Activated T-cell treated with anti-CD3 and anti-CD28 coated beads, Interleukin-2, amount 50 U/mL, for 1 hour (primary cell): ENCODE measurements at places on chromosomes 16 and 17.

DNA sequence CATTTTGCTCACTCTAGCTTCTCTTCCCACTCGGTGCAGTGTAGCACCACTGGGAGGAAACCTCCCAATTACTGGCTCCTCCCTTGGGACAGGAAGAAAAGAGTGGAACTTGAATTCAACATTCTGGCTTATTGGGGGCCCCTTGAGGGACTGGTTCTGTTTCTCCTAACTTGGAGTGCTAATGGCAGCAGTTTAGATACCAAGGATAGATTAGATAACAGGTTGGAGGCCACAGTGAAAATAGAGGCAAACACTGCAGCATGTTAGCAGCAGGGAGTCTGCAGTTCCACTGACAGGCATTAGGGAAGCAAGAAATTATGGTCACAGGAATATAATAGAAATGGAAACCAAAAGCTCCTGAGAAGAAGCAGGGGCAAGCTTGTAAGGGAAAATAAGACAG lies 322.0 kb downstream of the ABCC12 start:
- DNase-seq = no peak

DNA sequence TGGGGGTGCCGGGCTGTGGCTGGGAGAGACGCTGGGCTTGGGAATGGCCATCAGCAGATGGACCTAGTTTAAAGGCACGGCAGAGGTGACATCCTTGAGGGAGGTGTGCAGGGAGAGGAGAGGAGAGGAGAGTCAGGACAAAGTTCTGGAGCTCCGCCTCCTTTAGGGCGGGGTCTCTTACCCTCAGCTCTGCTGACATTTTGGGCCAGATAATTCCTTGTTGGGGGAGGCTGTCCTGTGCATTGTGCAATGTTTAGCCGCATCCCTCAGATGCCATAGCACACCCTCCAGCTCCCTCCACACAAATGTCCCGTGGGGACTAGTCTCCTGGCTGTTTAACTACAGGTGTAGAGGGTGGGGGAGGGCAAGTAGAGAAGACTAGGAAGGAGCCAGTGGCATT lies 48.3 kb downstream of the ARHGAP23 start:
- DNase-seq = no peak

- no peak for DNase-seq
Measured at GRCh38 chr16:72508191-72508590, 336.2 kb upstream of the PMFBP1 start.

DNA sequence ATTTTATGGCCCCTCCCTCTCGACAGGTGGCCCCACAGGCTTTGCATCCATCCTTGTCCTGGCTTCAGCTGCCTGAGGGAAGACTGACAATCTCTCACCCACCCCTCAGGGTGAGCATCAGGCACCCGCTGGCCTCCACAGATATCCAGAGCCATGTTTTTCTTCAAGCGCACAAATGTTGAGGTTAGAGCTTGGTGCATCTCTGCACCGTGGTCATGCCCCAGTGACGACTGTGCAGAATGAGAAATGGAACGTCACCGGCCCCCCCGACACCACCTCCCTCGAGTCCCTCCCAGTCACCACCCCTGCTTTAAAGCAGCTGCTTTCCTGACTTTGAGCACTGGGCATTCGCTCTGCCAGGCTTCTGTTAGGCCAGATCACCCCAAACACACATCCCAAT lies 19.8 kb upstream of the TIMP2 start:
- DNase-seq = no peak

- no peak for DNase-seq
Measured at GRCh38 chr17:81434072-81434471, 38.8 kb downstream of the BAHCC1 start.

- no peak for DNase-seq
Measured at GRCh38 chr17:13272296-13272695, 254.5 kb upstream of the ELAC2 start.

GRCh38 chr17:917391-917811 lies 62.2 kb downstream of the NXN start:
- no peak for DNase-seq

GRCh38 chr17:39628655-39629493 lies 2.1 kb downstream of the PPP1R1B start:
- DNase-seq = no peak

GRCh38 chr17:7587420-7588151 lies 2.3 kb downstream of the SOX15 start:
- no peak for DNase-seq

GRCh38 chr17:4256952-4257351 lies 6.8 kb downstream of the ANKFY1 start:
- no peak for DNase-seq

GRCh38 chr17:17224137-17224536 lies 12.8 kb downstream of the FLCN start:
- no peak for DNase-seq

- DNase-seq = no peak
Measured at GRCh38 chr16:86455116-86455515, 55.2 kb upstream of the FOXF1 start.
